ENCODE measurements at places on chromosomes 16 and 17.

- DNase-seq = no peak
These were observed 61.1 kb upstream of the CIBAR2 start for GRCh38 chr16:85173146-85173980.

- no peak for DNase-seq
These were observed 533 bp downstream of the SLC6A4 start for GRCh38 chr17:30234964-30235363.

GRCh38 chr17:57803021-57803420 lies 46.8 kb downstream of the MRPS23 start:
- DNase-seq = no peak

GRCh38 chr16:52113533-52114183 lies 433.3 kb downstream of the TOX3 start:
- DNase-seq = no peak

DNA sequence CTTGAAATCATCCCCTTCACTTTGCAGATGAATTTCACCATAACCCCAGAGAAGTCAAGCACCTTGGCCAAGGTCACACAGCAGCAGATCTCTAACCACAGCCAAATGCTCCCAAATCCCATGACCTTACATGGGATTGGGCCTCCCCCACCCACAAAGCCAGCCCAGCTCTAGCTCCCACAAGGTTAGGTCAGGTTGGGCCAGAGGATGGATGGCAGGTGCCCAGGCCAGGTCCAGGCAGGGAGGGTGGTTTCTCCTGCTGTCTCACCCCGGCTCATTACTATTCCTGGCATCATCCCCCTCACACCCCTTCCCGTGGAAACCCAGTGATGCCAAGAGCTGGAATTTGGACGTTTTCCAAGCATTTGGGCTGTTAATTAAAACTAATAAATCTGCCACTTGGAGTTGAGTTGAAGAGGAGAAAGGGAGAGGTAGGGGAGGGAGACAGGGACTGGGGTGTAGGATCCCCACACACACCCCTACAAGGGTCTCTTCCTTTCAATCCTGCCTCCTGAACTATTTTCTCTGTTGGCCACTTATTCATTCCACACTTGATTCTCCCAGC lies 181.6 kb downstream of the TMEM132E start:
- DNase-seq = no peak

- no peak for DNase-seq
These were observed 44.7 kb downstream of the METRNL start for GRCh38 chr17:83123896-83124801.

DNA sequence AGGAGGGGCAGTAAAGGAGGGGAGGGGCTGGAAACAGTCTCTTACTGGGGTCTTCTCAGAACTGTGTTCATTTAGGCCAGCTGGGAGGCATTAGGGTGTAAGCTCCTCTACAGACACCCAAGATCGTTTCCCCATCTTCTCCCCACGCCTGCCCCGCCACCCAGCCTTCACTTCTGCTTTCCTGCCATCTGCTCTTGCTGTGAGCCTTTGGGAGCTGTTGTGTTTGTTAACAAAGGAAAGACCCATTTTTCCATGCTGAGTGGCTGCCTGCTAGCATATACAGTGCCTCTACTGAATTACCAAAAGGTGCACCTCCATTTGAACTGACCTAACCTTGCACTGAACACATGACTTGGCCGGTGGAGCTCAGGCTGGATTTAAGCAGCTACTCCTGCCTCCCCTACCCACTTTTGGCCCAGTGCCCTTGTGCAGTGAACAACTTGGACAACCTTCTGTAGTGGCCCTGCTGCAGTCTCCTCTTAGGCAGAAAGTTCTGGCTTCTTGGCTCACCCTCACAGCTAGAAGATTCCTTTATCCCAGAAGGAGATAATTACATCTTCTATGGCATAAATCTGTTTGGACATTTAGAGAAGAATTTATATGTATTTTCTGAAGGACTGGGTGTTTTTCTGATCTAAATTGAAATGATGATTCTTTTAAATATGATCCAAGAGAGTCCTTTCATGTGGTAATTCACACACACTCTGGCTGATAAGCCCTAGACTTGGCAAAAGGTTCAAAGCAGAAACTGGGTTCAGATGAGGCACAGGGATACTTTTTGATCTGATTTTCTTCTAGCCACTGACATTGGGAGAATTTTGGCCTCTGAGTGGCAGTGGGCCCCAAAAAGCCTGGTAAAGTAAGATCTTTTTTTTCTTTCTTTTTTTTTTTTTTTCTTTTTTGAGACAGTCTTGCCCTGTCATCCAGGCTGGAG lies 81.9 kb upstream of the HNF1B start:
- no peak for DNase-seq

- no peak for DNase-seq
These were observed 24.8 kb upstream of the STH start for GRCh38 chr17:45973946-45974859.

- DNase-seq = peak; percentile 69
These were observed 19.3 kb downstream of the GDE1 start for GRCh38 chr16:19502395-19503131.
